ENCODE measurements at places on chromosomes 7 and 10.
A peak's percentile ranks its signal among the peaks of the same experiment; 100 is the strongest.

DNA sequence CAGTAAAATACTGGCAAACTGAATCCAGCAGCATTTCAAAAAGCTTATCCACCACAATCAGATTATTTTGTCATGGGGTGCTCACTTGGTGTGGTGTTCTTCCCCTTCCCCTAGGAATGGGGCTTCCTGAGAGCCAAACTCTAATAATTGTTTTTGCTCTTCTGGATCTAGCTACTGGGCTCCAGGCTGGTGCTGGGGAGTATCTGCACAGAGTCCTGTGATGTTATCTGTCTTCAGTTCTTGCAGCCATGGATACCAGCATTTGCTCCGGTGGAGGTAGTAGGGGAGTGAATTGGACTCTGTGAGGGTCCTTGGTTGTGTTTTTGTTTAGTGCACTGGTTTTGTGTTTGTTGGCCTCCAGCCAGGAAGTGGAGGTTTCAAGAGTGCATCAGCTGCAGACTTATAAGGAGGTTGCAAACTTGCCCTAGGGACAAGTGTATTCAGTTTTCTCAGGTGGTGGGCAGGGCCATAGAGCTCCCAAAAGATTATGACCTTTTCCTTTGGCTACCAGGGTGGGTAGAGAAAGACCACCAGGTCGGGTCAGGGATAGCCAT is 308.5 kb upstream of the MAGI2 start:
- no peak for DNase-seq

DNA sequence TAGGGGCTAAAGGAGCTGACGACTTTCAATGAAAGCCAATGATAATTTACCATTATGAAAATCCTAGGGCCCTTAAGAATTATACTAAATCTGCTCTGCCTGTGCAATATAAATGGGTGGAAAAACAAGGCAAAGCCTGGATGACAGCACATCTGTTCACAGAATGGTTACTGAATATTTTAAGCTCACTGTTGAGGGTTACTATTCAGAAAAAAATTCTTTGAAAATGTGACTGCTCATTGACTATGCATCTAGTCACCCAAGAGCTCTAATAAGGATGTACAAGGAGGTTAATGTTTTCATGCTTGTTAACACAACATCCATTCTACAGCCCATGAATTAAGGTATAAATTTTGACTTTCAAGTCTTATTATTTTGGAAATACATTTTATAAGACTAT is 8.9 kb downstream of the DKK1 start:
- DNase-seq: no peak

DNA sequence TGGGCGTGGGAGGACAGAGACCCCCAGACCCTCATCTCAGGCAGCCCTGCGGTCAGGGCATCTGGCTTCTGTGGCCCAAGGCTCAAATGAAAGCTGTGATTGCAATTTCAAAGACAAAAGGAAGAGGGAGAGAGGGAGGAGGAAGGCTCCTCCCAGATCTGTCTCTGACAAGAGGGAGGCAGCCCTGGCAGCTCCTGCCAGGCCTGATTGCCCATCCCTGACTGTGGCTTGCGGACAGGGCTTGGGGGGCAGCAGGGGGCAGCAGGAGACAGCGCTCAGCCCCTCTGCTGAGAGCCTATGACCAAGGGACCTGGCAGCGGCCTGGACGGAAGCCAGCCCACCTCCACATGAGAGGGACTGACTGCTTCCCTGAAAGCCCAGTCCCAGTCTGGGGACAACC is 91.8 kb downstream of the PTPRN2 start:
- peak; percentile 36 for DNase-seq

DNA sequence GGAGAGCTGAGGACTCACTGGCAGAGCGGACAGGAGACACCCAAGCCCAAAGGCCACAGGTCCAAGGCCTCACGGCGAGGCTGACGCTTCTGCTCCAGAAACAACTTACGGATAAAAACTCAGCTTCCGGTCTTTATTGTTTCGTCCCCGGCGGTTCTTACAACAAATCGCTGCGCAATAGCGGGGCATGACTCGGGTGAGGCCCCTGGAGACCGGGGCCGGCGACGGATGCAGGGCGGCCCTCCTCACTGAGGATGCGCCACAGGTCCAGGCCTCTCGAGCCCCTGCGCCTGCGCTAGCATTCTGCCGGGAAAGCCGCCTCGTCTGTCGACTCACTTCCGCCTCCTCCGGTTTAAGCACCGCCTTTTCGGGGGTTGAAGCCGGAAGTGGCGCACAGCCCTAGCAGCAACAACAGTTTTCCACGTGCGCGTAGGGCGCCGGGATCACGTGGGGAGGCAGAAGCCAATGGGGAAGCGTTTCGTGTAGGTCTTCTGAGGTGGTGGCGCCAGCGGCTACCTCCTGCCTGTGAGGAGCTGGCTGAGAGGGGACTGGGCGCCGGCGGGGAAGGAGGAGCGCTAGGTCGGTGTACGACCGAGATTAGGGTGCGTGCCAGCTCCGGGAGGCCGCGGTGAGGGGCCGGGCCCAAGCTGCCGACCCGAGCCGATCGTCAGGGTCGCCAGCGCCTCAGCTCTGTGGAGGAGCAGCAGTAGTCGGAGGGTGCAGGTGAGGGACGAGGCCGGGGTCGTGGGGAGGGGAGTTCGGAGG is at the start of the genes DNAJB9 and THAP5:
DNAJB9 (plus strand) TSS at position 494 of the 765 bp plus-strand sequence. CDS start 1,853 bp downstream, outside the sequence.
THAP5 (minus strand) TSS at position 326 of the 765 bp plus-strand sequence; CDS start at position 189, 137 bp downstream.
- DNase-seq: peak; percentile 100

DNA sequence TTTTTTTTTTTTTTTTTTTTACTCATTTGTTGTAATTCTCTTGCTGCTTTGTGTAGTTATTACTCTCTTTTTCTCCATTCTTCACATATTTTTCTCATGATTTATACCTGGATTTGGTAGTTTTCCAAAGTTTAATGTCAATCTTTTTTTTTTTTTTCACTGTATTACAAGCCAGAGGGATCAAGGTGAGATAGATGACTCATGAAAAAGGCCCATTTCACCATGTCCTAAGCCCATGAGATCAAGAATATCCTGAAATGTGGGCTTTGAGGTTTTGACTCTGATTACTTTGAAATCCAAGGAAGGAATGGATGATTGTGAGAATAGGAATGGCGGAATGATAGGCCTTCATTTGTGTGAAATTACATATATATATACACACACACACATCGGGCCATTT is 31.1 kb downstream of the TAX1BP1 start:
- DNase-seq: peak; percentile 20

GRCh38 chr7:150568714-150569113 is 1.5 kb downstream of the GIMAP4 start:
- DNase-seq: no peak

DNA sequence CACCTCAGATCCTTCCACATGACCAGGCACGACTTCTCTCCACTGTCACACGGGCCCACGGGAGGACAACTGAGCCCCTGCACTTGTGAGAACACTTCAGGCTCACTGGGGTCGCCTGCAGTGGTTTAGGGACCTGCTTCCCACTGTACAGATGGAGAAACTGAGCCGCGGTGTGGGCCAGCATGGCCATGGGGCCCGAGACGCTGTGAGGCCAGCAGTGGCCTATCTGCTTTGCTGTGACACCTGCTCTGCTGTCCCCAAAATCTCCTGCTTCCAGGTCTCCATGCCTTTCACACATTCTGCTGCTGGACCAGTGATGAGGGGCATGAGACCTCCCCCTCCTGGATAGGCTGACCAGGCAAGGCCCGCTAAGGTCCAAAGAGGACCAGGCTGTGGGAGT is 75.8 kb upstream of the PAX2 start:
- no peak for DNase-seq

GRCh38 chr7:134856091-134856490 is 76.7 kb downstream of the CALD1 start:
- no peak for DNase-seq

DNA sequence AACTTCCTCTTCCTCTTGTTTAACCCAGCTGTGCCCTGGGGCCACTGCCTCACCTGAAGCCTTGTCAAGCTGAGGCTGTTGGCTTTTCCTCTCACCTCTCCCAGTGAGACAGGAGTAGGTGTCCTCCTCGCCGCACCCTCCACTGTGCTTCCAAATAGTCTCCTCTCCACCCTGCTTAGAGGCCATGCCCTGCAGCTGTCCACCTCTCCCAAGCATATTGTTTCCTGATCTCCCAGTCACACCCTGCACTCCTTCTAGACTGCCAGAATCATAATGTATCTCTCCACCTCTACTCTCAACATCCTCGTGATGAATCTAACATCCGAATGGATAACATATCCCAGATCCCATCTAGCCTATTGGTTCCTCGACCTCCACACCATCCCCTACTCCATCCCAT is 196.3 kb upstream of the GHITM start:
- no peak for DNase-seq

GRCh38 chr10:120950051-120950561 is 98.9 kb downstream of the WDR11 start:
- no peak for DNase-seq

DNA sequence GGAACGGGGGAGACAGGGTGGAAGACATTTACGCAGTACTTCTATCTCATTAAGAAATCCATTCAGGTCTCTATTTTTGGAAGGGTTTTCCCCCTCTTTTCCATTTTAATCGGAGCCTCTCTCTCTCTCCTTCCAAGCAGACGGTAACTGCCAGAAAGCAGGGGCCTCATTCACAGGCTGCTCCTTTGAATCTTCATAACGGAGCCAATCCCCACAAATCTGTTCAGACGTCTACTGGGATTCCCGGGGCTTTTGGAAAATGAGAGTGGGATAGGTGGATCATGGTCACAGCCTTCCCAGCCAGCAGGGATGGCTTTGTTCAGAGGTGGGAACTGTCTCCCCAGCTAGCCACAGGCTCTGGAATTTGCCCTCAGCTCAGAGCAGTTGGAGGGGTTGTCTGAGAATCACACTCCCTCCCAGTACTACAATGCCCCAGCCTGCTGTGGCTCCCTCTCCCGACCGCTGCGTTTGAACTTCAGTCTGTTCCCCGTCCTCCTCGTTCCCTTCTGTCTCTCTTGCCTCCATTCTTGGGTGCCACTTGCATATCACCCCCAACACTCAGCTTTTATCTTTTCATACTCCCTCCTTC is 413.6 kb downstream of the PLXNA4 start:
- DNase-seq: no peak

DNA sequence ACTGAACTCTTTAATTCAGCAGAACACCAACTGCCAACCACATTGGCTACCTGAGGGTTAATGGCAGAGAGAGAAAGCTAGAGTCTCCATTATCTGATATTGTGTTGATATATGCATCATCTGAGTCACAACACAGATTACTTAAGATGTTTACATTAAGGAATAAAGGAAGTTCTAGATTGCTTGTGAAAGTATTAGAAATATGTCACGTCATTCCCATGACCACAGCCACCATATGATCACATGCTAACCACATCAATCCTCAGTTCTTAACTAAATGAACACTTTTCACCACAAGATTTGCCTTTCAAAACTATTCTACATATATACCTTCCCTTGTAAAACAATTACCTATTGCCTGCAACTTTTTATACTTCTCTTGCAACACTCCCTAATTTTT is 337.9 kb downstream of the FGFR2 start:
- no peak for DNase-seq

- no peak for DNase-seq
Observed at GRCh38 chr10:123017421-123018165, 8.8 kb downstream of the ACADSB start.

- DNase-seq: no peak
Observed at GRCh38 chr7:158030071-158030470, 557.6 kb downstream of the PTPRN2 start.

DNA sequence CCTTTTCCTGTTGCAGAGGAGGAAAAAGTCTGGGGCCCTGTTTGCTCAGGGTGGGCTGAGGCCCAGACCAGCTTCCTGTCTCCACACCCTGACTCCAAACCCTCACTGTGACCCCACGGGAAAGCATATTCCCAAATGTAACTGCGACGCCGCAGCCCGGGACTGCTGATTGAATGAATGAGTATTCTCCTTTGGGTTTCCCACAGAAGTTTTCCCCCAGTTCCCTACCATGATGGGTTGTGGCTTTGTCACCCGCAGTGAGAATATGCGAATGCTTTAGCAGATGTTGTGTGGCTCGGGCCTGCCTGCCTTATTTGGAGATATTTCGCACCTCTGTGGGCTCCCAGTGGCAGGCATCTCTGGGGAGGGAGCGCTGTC is 50.6 kb downstream of the MGMT start:
- no peak for DNase-seq

GRCh38 chr10:80187465-80188409 is 17.6 kb downstream of the ANXA11 start:
- DNase-seq: peak; percentile 87

- no peak for DNase-seq
Observed at GRCh38 chr10:34078745-34079470, 736.2 kb downstream of the PARD3 start.

GRCh38 chr10:73906524-73907447 is 4.1 kb upstream of the PLAU start:
- peak; percentile 28 for DNase-seq

DNA sequence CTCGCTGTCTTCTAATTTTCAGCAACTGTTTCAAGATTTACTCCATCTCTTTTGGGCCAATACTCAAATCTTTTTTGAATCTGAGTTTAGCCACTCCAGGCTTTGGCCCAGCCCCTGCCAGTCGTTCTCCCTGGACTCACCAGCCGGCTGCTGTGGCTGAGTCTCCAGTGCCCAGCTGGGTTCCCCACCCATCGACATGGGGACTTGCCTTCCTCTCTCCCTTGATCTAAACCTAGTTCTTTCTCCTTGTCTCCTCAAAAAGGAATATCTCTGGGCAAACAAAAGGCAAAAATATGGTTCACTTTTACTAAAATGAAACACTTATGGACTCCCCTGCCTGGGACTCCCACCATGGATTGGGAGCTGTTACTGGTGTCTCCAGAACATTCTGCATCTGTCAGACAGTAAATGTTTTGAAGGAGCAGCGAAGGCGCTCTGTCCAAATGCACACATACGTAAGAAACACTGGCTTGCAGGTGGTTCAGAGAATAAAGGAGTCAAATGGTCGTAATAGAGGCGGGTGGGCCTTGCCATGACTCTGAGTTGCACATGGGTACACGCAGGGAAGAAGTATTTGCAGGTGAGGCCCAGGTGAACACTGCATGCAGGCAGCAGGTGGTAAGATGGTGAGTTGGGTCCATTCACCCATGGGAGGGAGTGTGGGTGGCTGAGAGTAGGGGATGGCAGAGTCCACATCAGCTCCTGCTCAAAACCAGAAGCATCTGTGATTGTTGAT is 35.5 kb upstream of the HABP2 start:
- DNase-seq: no peak

DNA sequence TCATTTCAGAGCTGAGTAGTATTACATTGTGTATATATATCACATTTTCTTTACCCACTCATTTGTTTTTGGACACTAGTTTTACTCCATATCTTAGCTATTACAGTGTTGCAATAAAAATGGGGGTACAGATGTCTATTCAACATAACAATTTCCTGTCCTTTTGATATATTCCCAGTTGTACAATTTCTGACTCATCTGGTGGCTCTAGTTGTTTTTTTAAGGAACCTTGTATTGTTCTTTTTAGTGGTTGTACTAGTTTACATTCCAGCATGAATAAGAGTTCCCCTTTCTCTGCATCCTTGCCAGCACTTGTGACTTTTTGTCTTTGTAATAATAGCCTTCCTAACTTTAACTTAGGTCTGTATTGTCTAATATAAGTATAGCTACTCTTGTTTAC is 739.9 kb downstream of the XPNPEP1 start:
- DNase-seq: no peak

GRCh38 chr7:27191833-27192545 is 7.0 kb upstream of the HOXA11 start:
- DNase-seq: peak; percentile 54

GRCh38 chr7:144513334-144513733 is 109.8 kb upstream of the NOBOX start:
- DNase-seq: peak; percentile 84
